ENCODE measurements at places on chromosomes 5 and 9. TPM values are rescaled to one million over a fixed set of nuclear protein-coding genes. Genes with fewer than 3 reads are reported as not detected.

MAMDC2 gene
- 3.6 TPM for total RNA-seq

FAM151B gene
- 7.7 TPM for total RNA-seq

ZNG1A gene
- total RNA-seq: 27.7 TPM

GRIA1 gene
- total RNA-seq: 106 TPM

PRLR gene
- total RNA-seq: 1.6 TPM

SMIM33 gene
- total RNA-seq: not detected

REEP2 gene
- total RNA-seq: 218 TPM

IDNK gene
- total RNA-seq: 10.3 TPM

WHRN gene
- 66.9 TPM for total RNA-seq

AMACR gene
- total RNA-seq: 26.3 TPM

SPINK4 gene
- total RNA-seq: not detected

DNA sequence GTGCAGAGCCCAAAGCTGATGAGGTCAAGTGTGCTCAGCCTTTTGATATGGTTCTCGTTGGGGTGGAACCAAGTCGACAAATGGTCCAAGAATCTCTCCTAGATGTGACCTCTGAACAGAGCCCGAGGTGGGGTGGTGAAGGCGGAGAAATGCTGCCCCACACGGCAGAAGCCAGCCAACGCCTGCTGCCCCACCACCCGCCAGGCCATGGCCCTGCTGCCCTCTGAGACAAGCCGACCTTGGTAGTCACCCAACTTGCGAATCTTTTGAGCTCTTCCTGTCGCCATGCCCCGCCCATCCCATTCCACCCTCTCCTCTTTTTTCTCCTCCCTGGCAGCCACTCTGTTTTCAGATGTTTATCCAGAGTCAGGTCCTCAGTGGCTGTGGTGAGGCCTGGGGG lies 91.5 kb upstream of the EGFLAM start:
- DNase-seq: no peak

DNA sequence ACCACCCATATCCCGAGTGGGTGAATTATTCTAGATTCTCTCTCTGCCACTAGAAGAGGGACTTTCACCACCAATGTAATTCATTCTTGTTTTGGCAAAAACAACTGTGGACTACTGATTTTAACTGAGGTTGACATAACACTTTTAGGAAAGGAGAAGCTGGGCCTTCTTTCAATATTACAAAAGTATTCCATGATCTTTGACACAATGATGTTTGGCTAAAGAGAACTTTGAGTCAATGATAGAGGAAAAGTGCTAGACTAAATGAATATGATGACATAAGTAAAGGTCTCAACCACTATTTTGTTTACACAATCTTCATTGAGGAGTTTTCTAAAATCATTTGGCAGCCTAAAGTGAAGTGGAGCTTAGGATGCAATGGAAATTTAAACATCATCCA lies 336.9 kb upstream of the PDE4D start:
- no peak for DNase-seq

GRCh38 chr5:171706736-171707441 lies 78.7 kb upstream of the SMIM23 start:
- no peak for DNase-seq

- no peak for DNase-seq
Observed at GRCh38 chr9:77710316-77710715, 62.2 kb upstream of the GNA14 start.

DNA sequence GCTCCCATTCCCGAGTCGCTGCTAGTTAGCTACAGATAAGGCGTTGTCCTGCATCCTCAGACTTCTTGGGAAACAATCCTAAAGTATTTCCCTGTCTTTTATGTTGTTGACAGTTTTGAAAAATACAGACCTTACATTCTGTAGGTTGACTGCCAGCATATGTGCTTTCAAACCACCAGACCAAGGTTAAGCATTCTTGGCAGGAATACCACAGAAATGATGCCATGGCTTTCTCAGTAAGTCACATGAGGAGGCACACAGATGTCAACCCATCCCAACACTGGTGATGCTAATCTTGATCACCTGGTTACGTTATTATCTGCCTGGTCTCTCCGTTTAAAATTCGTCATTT lies 871 bp downstream of the GLE1 start:
- DNase-seq: no peak

DNA sequence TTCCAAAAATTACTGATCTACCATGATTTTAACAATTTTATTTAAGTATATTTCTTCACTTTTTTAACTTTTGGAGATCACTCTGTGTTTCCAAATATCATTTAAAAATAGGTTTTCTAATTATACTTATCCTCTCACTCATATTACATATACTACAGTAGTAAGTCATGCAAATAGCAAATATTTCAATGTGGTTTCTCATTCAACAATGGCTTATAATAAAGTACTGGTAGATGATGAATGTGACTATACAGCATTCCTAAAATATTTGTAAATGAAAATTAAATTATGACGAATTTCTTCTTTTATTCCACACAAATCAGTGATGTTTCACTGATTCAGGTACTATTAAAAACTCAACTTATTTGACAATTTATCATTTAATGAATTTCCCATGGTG lies 176.3 kb upstream of the MEF2C start:
- no peak for DNase-seq

DNA sequence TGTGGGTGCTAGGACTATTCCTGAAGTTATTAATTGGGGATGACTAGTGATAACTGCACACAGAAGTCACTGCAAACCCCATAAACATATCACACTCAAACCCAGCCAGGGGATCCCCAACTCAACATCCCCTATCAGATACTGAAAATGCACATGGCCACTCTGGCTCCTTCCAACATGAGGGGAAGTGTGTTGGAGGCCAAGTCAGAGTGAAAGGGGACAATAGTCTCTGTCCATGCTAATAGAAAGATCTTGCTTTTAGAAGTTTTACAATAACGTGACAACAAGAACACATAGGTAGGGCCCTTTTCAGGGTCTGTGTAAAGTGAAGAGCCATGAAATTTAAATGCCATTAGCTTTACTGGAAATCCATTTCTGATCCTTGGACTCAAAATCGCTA lies 98.8 kb upstream of the SEMA6A start:
- DNase-seq: no peak

DNA sequence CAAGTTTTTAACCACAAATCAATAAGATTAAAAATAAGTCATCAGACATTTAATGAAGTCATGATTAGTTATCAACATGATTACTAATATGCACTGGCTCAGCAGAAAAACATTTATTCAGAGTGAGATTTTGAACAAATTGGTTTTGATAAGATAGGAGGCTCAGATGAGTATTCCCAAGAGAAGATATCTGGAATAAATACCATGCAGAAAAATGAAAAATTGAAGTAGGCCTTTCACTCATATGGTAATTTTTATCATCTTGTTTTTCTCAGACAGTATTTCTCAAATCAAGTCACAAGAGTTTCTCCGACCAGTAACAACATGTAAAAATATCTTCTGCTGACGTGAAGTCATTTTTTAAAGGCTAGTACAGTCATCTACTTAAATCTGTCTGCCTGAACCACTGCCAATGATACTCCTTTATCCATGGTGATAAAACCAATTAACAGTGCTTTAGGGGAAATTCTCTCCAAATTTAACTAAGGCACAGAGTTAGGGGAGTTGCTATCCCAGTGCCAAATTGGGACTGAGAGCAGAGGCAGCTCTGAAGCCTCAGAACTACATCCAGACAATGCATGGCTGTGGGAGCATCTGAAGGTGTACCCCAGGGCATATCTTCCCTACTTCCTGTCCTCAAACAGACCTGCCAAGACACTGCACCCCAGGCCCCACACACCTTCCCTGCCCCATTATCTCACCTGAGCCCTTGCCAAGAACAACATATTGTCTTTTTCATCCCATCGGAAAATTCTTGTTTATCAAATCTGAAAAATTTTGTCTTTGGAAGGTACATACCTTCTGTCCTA lies 105.5 kb upstream of the TSLP start:
- no peak for DNase-seq

GRCh38 chr9:126222363-126222834 lies 104.2 kb upstream of the MVB12B start:
- no peak for DNase-seq

GRCh38 chr9:135020481-135021392 lies 66.7 kb upstream of the OLFM1 start:
- DNase-seq: no peak

DNA sequence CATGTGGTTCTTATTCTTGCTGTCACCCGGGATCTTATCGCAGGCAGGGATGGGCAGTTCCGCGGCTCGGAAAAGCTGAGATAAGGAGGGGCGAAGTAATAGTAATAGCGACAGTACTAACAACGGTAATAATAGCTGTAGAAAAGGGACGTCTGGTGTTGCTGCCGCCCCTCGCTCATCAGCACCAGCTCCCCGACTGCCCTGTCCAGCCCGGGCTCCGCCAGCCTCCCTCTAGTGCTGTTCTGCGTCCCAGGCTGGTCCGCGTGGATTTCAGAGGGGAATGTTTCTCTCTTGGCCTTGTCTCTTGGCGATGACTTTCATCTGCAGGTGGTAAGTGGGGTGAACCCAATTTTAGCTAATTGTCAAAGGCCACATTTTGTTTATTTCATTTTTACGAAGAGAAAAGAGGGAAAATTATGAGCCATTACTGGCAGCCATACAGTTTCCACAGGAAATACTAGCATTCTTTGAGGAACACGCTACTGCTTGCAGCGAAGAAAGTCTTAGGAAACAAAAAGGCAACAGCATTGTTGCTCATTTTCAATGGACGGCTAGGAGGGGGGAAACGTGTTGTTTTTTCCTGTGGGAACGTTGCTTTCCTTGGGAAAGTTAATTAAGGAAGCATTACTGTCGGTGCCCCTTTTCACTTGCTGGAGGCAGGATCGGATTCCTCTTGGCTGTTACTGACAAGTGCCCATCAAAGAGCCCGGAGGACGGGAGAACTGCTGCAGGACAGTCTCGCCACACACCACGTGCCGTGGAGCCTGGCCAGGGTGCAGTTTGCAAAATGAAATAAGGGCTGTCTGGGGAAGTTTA lies 762 bp downstream of the SNCAIP start:
- DNase-seq: peak; percentile 46

- no peak for DNase-seq
Observed at GRCh38 chr5:21773456-21773855, 1079.7 kb downstream of the CDH12 start.

GRCh38 chr5:59238126-59238902 lies 655.2 kb downstream of the PDE4D start:
- no peak for DNase-seq

- DNase-seq: no peak
Observed at GRCh38 chr9:125789196-125789595, 42.0 kb downstream of the PBX3 start.

DNA sequence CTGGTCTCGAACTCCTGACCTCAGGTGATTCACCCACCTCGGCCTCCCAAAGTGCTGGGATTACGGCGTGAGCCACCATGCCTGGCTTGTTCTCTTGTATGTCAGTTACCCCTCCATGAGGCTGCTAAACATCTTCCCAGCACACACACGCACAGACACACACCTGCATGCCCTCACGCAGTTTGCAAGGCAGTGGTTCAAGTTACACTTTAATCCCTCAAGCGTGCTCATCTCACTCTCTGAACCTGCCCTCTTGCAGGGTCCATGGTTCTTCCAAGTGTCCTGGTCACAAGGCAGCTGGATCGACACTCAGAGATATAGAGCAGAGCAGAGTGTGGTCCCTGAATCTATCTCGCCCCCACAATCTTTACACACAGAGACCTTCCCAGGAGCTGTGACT lies 34.1 kb upstream of the RUFY1 start:
- DNase-seq: no peak

- DNase-seq: no peak
Observed at GRCh38 chr5:154761046-154761736, 6.0 kb downstream of the LARP1 start.

DNA sequence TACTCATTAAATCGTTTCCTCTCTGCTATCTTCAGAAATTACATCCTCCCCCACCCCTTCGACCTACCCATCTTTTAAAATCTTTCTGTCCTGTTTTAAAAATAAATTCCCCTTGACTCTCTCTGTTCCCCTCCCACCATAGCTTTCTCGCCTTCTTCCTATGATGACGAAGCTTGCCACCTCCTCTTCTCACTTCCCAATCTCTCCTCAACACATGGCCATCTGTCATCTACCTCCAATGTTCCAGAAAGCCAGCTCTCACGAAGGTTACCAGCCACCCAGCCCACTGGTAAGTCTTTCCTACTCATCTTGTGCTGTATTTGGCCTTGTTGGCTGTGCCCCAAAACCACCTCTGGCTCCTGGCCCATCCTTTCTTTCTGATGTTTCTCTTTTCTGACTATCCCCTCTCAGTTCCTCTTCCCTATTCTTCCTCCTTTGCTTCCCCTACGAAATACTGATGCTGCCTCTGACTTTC lies 346.3 kb downstream of the ENC1 start:
- DNase-seq: peak; percentile 23

DNA sequence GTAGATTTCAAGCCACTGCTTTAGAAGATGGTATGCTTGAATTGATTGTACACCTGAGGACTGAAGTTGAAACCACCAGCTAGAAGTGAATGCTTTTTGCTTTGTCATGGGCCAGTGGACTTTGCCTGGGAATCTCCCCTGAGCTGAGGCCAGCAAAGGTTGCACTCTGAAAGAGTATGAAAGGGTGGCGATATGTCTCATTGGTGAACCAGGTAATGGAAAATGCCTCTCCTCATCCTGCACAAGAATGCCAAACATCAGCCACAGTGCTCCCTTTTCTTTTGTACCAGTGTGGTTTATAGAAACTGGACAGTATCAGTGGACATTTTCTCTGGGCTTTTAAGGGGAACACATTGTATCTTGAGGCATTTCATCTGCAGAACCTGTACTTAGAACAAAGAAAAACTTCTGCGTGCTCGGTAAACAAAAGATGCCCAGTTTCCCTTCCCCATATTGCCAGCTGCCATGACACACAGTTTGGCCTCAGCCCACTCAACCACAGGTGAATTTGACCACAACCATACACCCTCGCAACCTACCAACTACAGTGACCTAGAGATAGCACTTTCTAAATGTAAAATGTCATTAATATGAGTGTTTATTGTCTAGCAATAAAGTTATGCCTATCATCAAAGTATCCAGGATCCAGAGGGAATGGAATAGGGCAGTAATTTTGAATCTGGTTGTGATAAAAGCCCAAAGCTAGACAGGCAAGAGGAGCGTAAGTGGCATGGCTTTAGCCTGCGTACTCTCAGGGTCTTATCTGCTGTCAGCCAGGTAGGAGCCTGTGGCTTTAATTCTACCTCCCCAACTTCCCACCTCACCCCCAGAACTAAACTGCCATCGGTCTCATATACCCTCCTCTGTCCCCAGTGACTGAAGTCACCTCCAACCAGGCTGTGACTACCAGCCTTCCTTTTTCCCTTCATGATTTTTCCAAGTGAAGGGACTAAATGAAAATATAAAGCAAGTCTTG lies 79.5 kb upstream of the LHFPL2 start:
- no peak for DNase-seq

Measured in dorsolateral prefrontal cortex (tissue), 122 donors.